NCI-H446 treated with DMSO at 0.1 percent for 48 hours (cell line): ENCODE measurements at places on chromosomes 13 and 19.

- no peak for DNase-seq
Measured at GRCh38 chr13:29471551-29471950, 123.9 kb downstream of the SLC7A1 start.

DNA sequence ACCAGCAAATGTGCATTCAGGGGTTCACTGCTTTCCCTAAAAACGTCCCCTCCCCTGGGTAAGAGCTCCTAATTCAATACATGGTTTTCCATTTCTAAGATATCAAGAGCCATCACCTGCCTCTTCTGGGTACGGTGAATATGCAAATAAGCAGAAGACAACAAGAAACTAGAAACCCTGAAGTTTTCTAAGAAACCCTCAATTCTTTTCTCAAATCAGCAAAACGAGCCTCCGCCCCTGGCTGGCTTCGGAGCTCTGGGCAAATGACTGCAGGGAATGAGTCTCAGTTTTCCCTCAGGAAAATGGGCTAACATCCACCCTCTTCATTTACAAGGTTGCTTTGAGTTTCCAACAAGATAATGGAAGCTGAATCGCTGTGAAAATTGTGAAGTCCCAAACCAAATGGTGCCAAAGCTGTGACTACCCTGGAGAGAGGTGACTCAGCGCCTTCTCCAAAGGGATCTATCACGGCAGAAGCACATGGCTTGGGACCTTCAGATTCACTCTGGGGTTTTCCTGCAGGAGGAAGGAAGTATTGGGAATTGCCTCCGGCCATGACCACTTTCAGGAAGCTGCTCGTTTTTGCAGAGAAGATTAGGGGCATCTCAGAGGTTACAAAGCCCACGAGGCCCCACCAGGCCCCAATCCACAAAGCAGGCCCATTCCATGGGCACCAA is 26.6 kb downstream of the KLF2 start:
- DNase-seq: no peak

DNA sequence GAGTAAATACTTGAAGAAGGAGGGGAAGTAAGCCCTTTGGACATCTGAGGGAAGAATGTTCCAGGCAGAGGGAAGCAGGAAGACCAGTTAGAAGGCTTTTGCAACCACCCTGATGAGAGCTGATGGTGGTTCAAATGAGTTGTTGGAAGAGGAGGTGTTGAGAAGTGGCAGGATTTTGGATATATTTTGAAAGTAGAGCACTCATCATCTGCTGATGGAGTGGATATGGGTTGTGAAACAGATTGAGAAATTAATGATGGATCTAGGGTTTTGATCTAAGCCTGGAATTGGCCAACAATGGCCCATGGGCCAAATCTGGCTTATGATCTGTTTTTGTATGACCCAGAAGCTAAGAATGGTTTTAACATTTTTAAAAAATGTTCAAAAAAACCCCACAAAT is 230.7 kb downstream of the NDFIP2 start:
- DNase-seq: no peak

GRCh38 chr19:5261156-5261890 is 79.3 kb downstream of the PTPRS start:
- no peak for DNase-seq

- DNase-seq: peak; percentile 67
Measured at GRCh38 chr13:76976490-76976889, 15.4 kb upstream of the CLN5 start.

DNA sequence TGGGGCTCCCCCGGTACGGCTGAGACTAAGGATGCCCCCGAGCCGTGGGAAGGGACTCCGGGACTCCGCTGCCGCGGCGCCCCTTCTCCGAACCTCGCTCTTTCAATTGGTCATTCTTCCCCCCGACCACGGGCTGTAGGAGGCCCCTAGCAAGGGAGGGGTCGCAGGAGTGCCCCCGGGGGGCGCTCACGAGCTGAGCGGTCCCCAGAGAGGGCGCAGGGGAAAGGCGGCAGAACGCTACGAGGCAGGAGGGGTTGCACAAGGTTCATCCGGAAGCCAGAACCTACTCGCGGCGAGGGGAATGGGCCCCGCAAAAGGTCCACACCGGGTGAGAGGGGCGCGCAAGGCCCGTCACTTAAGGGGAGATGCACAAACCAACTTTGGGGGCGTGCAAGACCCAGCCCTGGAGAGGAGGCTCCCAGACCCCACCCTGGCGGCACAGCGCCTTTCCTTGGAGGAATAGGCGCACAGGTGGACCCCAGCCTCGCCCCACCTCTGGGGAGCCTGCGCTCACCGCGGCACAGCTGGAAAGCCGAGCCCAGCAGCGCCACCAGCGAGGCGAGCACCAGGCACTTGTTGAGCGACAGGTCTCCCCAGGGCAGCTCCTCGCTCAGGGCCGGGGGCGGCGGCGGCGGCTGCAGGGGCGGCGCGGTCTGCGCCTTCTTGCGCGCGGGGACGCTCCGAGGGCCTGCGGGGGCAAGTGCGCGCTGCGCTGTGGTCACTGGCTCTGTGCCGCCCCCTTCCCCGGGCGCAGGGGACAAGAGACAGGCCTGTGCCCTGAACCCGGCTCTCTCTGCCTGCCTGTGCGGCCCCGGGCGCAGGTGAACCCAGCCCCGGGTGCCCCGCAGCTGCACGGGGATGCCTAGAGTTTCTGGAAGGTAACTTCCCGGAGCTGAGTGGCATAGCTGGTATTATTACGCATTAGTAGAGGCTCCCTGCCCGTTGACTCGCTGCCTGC is 2.8 kb downstream of the JSRP1 start:
- no peak for DNase-seq

DNA sequence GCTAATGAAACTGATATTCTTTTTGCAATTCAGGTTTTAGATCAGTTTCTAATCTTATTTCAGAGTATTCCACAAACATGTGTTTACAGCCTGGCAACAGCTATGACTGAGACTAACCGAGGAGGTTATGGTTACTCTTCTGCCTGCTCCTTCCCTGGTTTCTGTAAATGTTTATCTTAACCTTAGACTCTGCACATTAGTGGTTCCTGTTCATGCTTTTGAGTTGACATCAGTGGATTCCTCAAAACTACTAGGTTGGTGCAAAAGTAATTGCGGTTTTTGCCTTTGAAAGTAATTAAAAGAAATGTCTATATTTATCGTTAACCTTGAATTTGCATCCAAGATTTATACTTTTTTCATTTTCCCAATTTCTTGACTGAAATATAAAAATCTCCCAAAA is 237.0 kb upstream of the TSHZ3 start:
- no peak for DNase-seq

DNA sequence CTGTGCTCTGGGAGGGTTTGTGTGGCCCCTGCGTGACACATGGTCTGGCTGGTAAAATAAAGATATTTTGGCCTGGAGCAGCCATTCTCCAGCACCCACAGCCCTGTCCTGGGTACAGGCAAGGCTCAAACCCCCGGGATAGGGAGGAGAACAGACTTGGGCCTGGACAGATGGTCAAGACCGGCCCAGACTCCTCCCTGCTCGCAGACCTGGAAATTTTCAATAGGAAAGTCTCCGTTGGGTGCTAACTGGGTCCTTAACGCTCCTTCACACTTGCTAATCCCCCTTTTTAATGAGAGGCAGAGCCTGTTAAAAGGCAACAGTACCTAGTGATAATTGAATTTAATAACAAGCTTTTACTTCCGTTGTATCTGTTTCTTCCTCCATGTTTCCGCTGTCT is 2.5 kb downstream of the PALM start:
- no peak for DNase-seq

GRCh38 chr19:28289295-28290063 is 923.5 kb downstream of the UQCRFS1 start:
- no peak for DNase-seq

GRCh38 chr13:21402586-21403307 is 56.4 kb downstream of the ZDHHC20 start:
- DNase-seq: no peak

DNA sequence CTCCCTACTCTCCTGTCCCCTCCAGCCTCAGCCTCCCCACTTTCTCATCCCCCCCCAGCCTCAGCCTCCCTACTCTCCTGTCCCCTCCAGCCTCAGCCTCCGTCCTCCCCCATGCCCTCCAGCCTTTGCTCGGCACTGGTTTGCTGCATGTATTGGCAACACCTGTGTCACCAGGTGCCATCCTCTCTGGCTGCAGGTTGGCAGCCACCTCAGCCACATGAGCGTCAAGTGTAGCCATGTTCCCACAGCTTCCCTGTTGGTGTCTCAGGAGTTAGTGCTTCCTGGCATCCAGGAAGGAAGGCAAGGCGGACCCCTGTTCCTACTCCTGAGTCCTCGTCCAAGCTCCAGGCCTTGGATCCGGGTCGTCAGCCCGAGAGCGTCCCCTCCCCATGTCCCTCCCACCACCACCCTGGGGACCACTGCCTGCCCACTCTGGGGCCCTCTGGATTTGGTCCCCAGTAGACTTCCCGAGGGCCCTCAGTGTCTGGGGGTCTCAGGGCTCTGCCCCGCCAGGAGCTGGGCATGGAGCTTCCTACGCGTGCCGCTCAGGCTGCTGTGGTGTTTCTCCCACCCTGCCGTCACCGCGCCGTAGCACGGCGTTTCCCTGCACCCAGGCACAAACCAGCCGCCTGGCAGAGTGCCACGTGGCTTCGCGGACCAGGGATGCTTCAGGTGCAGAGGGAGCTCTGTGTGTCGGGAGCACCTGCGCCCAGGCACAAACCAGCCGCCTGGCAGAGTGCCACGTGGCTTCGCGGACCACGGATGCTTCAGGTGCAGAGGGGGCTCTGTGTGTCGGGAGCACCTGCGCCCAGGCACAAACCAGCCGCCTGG is 128.3 kb upstream of the MCF2L start:
- no peak for DNase-seq

- DNase-seq: no peak
Measured at GRCh38 chr13:95304453-95304852, 3.2 kb upstream of the ABCC4 start.

DNA sequence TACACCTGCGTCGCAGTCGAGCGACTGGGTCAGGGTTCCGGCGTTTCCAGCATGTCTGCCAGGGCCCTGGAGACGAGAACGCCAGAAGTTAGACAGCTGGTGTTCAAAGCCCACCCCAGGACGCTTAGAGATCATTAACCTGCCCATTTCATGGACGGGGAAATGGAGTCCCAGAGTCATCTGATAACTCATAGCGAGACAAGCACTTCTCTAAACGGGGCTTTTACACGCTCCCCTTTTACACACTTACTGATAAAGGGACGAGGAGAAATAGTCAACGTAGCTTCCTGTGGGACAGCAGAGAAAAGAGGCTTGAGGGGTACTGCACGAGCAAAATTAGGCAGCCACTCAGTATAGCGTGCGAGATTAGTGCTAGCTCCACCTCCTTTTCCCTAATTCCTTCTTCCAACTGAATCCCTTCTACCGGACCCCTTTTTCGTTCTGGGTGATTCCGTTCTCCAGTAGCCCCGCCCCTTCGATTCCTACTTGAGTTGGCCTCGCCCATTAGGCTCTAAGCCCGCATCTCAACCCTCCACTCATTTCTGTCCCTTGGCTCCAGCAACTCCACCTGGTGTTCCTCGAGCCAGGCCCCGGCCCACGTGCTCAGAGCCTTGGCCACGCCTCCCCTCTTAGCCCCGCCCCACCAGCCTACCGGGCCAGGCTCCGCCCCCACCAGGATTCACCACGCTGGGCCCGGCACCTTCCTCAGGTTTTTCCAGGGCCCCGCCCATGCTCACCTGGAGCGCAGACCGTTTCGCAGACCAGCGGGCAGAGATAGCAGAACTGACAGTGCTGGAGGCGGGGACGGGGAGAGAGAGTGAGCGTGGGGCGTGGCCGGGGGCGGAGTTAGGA is 3.7 kb downstream of the HRC start:
- DNase-seq: peak; percentile 46

- DNase-seq: peak; percentile 62
Measured at GRCh38 chr19:38862321-38863059, 12.7 kb upstream of the HNRNPL start.

DNA sequence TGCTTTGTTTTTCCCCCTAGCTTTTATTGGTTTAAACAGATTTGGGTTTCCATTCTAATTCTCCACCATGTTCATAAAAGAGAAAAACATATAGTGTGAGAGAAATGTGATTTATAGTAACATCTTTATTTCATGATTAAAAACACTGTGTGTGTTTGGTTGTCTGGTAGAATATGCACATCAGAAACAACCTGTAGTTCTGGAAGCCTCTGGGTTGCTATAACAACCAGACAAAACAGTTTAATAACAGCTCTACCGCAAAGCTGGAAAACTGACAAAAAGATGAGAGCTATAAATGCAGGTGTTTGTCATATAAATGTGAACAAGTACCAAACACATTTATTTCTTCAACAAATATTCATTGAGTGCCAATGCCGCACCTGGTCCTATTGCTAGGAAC is 9.8 kb downstream of the KBTBD6 start:
- no peak for DNase-seq

GRCh38 chr13:113611996-113612395 is 27.4 kb downstream of the TFDP1 start:
- DNase-seq: no peak

- no peak for DNase-seq
Measured at GRCh38 chr13:109379930-109380329, 406.5 kb downstream of the IRS2 start.

- no peak for DNase-seq
Measured at GRCh38 chr19:50779504-50780457, 9.5 kb downstream of the GPR32 start.

DNA sequence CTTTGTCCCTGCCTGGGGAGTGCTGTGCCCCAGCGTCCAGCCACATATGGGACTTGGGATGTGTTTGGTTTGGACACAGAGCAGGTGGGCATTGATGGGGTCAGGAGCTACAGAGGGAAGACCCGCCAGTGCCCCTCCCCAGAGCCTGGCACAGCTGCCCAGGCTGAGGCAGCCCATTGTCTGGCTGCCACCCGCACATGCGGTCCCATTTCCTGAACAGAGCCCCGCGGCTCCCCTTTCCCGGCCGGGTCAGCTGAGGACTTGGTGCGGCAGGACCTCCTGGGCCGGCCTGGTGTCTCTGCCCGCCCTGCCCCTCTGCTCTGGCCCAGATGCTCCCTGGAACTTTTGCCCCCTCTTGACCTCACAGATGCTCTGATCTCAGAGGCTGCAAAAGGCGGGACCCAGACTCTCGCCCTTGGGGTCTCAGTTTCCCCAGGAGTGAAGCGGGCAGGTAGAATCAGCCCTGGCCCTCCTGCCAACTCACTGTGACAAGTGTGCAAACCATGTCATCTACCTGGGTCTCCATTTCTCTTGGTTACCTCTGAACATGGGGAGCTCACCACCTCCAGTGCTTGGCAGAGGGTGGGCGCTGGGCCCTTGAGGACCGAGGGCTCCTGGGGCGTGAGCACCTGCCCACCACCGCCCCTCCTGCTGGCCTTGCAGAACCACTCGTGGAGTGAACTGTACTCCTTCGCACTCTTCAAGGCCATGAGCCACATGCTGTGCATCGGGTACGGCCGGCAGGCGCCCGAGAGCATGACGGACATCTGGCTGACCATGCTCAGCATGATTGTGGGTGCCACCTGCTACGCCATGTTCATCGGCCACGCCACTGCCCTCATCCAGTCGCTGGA is 17.8 kb downstream of the HCN2 start:
- DNase-seq: no peak

GRCh38 chr19:15404097-15404779 is 14.6 kb downstream of the AKAP8L start:
- no peak for DNase-seq
